GM03348 (cell line): ENCODE measurements at places on chromosomes 16 and 17.

DNA sequence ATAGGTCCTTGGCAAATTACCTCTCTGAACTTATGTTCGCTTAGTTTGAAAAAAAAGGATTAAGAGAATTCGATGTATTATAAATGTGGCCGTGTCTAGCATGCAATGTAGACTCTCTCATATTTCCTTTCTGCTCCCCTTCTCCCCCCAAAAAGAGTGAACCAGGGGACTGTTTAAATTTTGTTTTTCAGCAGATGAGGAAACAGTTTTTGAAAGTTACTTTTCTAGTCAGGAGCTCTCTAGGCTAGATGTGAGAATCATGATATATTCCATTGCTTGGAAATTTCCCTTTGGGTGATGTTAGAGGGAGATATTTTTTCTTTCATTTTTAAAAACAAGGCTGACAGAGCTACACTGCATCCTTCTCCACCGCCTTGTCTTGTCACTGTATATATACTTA lies 1.1 kb upstream of the CDC27 start:
- DNase-seq = no peak

DNA sequence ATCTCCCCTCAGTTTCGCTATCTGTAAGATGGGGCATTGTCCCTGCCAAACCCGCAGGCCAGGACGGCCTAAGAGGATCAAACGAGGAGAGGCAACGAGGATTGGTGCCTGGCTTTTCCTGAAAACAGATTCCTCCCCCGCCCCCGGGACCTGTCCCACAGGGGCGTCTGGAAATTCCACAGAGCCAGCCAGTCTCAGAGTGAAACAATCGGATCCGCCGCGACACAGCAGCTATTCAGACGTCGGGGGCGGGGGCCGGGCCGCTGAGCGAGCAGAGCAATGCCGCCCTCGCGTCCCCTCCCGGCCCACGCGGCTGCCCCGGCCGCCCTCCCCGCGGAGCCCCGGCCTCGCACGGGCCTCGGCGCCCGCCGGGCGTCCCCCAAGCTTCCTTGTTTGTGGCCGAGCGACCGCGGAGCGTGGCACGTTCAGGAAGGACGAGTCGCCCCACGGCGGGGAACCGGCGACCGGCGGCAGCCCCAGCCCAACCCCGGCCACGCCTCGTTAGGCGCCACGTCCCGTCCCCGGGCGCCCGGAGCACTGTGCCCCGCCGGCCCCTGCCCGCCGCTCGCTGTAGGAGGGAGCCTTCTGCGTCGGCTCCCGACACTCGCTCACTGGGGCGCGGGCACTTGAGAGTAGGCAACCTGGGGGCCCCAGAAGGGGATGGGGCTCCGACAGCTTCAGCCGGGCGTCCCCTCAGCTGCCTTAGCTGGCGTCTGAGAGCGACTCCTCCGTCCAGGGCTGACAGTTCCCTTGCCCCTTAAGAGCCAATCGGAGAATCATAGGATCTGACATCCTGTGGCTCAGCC lies 29.6 kb upstream of the PHOSPHO1 start:
- DNase-seq = peak; percentile 90

- DNase-seq = no peak
These were observed 19.9 kb upstream of the UBE2G1 start for GRCh38 chr17:4386406-4386805.

GRCh38 chr17:27339836-27340550 lies 46.1 kb downstream of the WSB1 start:
- no peak for DNase-seq

DNA sequence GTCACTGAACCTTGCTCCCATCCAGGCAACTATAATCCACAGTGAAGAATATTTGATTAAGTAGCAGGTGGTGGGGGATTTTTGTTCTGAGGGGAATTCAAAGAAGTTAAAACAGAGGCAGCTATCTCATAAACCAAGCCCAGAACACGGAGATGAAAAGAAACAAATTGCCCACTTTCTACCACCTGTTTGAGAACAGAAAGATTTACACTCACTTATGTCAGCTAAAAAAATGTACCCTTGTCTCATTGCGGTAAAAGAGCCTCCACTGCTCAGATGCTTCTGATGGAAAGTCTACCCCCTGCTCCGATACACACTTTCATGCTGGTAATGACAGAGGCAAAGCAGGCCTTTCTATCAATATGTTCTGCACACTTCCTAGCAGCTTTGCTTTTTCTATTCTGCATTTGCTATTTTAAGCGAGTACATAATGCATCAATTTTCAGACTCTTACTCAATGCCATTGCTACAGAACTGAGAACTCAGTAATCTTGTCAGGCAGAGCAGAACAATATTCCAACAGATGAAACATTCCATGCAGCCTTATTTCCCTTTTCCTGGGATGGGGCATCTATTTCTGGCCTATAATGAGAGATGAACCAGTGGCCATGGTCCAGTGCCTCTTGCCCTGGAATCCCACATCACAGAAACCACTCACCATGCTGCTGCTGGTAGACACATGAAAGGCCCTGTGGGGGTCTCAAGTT lies 29.0 kb downstream of the CDK5R1 start:
- no peak for DNase-seq

GRCh38 chr17:20096430-20096829 lies 87.3 kb downstream of the SPECC1 start:
- DNase-seq = no peak

GRCh38 chr17:72734613-72735012 lies 357.9 kb downstream of the SLC39A11 start:
- no peak for DNase-seq

DNA sequence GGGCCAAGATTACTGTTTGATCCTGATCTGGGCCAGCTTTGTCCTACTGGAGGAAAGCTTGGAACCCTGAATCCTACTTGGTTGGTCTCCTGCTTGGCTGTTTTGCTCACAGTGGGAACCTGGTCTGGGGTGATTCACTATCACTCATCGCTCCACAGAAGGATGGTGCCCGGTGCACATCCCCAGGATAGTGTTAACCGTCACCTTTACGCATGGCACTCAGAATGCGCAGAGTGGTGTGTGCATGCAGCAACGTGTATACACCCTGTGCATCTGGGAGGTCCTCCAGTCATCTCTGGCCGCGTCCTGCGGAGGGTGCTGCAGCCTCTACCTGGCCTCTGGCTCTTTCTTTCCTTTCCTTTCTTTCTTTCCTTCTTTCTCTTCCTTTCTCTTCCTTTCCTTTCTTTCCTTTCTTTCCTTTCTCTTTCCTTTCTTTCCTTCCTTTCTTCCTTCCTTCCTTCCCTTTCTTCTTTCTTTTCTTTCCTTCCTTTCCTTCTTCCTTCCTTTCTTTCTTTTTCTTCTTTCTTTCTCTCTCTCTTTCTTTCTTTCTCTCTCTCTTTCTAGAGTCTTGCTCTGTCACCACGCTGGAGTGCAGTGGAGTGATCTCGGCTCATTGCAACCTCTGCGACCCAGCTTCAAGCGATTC lies 13.1 kb downstream of the SOCS3 start:
- DNase-seq = no peak

- DNase-seq = no peak
These were observed 70.5 kb downstream of the TIMM22 start for GRCh38 chr17:1067282-1067956.

DNA sequence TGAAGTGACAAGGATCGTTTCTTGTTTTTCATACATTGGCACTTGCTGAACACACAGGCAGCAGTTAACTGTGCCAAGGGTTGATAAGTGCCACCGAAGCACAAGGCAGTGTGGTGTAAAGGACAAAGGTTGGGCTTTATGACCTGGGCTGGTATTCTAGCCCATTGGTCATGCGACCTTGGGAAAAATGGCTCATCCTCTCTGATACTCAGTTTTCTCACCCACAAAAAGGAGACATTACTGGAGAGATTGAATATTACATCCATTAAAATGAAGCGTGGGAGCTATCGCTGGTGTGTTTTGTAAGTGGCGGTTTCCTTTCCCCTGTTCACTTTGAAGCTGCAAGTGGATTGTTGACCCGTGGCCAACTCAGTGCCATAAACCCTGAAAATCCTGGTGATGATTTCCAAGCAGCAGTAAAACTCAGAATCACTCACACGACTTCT lies 216.9 kb downstream of the HAPSTR1 start:
- DNase-seq = no peak

GRCh38 chr16:1416521-1416941 lies 2.0 kb upstream of the UNKL start:
- DNase-seq = no peak

GRCh38 chr17:36717088-36717487 lies 115.7 kb downstream of the MRM1 start:
- DNase-seq = no peak

- DNase-seq = no peak
These were observed 4.5 kb upstream of the FOXL1 start for GRCh38 chr16:86573646-86574508.

DNA sequence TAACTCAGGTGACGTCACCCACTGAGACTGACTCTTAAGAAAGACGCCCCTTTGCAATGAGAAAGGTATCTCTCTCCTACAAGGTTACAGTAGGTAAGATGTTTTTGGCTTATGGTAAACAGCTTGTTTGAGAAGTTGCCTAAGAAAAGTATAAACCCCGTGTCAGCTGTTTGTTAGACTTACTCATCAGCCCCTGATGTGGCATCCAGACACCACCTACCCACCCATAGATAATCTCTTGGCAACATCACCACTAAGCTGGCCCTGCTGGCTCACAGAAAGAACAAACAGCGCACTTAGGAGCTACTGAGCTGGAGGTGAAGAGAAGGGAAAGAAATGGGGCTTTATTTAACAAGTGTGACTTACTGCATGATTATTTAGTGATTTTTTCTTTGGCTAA lies 121.0 kb downstream of the PARN start:
- peak; percentile 44 for DNase-seq

- no peak for DNase-seq
These were observed 343.3 kb downstream of the SEC14L1 start for GRCh38 chr17:77484111-77484510.

DNA sequence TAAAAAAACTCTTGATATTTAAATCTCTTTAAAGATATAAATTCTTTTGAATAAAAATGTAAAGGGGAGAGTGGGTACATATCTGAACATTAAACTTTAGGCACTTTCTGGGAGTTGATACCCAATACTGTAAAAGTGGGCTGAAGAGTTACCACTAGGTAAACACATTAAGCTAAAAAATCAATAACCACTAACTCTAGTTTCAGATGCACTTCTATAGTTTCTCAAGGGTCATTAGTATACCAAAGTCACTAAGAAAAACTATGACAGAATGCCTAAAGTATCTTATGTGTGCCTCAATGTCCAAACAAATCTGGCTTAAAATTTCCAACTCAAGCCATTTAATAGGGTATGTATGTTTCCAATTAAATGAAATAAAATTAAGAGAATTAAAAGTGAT lies 13.1 kb upstream of the CFDP1 start:
- DNase-seq = no peak

DNA sequence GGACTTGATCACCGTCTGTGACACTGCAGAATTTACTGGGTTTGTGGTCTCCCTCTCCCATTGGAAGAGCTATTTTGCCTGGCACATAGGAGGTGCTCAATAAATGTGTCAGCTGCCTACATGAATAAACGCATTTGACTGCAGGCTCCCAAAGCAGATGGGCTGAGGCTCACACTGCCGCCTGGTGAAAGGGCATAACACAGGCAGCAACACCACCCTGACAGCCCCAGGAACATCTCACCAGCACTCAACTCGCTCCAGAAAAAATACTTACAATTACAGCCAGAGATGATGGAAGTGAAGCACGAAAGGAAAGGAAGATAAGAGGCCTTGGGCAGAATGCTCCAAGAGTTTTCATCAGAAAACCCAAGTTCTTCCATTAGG lies 73.9 kb downstream of the RPH3AL start:
- DNase-seq = no peak

DNA sequence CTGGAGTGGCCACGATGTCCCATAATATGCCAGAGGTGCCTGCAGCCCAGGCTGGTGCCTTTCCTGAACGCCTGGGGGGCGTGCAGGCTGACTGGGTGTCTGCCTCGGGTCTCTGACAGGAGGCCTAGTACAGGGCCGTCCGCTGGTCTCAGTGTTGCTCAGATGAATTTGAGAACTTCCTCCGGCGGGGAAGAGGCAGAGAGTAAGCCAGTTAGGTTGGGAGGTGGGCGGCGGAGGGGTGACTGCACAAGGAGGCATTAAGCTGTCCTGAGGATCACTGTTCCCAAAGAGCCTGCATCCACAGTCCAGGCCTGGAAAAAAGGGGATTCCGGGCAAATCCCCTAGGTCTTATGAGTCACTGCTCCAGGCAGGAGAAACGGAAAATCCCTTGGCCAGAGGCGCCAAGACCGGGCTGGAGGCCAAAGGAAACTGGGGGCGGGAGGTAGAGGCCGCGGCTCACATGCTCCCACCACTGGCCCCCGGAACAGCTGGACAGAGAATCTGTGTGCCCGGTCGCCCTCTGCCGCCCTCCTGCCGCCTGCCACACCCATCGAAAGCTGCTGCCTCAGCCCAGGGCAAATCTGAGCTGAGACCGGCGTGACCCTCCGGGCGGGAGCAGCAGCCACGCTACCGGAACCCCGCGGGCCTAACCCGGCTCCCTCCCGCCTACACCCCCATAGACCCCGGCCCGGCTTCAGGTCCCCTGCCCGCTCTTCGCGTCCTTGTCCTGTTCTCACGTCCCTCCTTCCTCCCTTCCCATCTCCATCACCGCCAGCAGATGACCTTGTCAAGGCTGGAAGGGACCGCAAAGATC lies 1.2 kb downstream of the TRIM47 start:
- peak; percentile 93 for DNase-seq

- DNase-seq = no peak
These were observed 20.3 kb downstream of the ALOX15B start for GRCh38 chr17:8059131-8059530.

- peak; percentile 84 for DNase-seq
These were observed 7.6 kb downstream of the MRM1 start for GRCh38 chr17:36608794-36609497.

DNA sequence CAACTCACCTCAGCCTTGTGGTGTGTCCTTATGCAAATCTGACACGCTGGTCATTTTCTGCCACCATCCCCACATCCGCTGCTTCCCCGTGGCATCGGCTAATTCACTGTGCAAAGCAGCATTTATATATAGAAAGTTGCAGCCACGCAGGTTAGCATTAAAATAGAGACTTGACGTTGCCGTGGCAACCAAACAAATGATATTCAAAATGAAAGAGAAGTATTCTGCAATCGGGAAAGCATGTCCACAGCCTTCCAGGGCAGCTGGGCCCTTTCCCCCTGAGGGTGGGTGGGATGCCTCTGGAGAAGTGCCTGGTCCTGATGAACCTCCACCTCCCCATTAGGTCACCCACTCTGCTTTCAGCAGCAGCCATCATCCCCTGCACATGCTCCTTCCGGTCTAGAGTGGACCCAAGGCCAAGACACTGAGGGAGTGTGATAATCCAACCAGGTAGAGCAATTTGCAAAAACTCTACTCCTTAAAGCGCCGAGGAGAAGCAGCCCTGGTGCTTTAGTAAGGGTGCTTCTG lies 138.7 kb downstream of the GAS7 start:
- DNase-seq = peak; percentile 24

- no peak for DNase-seq
These were observed 63.6 kb downstream of the ASIC2 start for GRCh38 chr17:33229499-33229898.

- peak; percentile 100 for DNase-seq
These were observed at the start of gene CDT1 for GRCh38 chr16:88803264-88803987. Gene CDT1, plus strand, starts transcription at chr16:88803789. Its CDS starts 43 bp downstream, at chr16:88803832.

GRCh38 chr17:35094902-35095301 lies 24.8 kb downstream of the RAD51D start:
- DNase-seq = peak; percentile 82
